Forelimb muscle (tissue), 1 donor: ENCODE measurements at places on chromosomes 6 and 20. TPM values are rescaled to one million over a fixed set of nuclear protein-coding genes. Genes with fewer than 3 reads are reported as not detected.

- no peak for DNase-seq
Observed at GRCh38 chr20:32051720-32052089, 337 bp upstream of the HCK start.

GRCh38 chr6:109496036-109496772, 13.2 kb upstream of the ZBTB24 start:
- no peak for DNase-seq

DNA sequence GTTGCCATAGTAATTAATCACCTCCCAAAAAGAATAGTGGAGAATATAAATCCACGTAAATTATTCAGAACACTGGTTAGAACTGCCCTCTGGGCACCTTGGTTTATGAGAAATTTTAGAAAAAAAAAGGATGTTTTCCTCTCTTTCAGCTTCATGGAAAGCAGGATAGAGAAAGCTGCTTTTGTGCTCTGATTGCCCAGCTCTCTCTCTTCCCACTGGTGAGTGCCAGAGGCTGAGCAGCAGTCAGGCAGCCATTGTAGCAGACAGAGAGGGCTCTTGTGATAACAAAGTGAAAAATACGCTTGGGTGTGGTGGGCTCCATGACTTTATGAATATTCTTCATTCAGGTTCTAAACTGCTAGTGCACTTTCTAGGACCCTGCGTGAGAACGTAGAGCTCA, 26.4 kb downstream of the SLC35F1 start:
- DNase-seq = no peak

DNA sequence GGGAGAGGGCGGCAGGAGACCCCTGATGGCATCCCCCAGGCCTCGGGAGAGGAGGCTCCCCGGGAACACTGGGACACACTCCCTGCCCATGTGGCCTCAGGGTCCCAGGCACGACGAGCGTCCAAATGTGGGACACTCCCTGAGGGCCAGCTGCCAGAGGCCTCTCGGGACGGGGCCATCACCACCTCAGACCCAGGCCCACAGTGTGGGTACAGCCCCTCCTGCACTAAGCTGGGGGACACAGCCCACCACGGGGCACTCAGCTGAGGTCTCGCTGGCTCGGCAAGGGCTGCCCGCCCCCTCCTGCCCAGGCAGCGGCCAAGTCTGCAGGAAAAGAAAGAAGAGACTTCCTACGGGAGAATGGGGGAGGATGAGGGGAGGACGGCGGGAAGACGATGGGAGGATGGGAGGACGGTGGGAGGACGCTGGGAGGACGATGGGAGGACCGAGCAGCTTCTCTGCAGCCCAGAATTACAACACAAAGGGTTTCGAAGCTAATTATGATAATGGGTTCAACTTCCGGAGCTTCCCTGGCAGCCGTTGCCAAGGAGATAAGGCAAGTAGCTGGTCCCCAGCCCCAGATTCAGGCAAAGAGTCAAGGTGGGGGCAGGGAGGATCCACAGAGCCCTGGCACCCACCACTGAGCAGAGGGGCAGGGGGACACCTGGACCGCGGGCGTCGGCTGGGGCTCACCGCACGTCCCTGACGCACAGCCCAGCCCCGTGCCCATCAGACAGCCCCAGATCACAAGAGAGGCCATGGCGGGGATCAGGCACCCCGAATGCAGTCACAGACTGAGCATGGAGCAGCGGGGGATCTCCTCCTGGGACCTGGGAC, 17.5 kb downstream of the KCNQ2 start:
- no peak for DNase-seq

- DNase-seq = peak; percentile 57
Observed at GRCh38 chr6:21596949-21597682, 3.6 kb downstream of the SOX4 start.

DNA sequence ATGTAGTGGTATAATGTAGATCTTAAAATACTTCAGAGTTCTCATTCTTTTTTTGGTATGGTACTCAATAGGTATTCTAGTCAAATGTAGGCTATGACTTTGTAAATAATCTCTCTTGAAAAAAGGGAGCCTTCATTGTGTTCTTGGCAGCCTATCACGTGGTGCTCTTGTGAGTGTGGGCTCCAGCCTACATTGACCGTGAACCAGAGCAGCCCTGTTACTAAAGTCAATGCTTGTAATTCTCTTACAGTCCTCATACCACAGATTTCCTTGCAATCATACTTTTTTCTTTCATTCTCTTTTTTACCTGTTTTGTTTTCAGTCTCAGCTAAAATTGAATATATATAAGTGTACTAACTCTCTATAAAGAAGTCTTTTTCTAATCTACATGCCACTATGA, 31.1 kb downstream of the ARID1B start:
- DNase-seq = no peak

ARFGEF3 gene
- 1.7 TPM for polyA plus RNA-seq

DNA sequence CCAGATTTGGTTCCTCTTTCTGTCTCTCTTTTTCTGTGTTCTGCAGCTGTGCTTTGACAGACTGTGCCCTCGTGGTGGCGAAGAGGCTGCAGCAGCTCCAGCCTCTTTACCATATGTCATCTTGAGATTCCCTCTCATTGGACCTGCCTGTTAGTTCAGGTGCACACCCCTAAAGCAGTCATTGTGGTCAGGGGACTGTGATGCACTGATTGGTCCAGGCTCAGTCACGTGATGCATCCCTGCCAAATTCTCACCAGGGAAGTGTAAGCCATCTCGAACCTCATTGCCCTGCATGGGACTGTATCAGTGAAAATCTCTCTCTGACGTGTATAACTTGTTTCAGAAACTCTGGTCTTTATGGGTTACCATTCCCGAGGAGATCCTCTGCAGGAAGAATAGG, 160.3 kb downstream of the EYA2 start:
- no peak for DNase-seq

BMP2 gene
- 1.8 TPM for polyA plus RNA-seq

ERVFRD-1 gene
- 0.15 TPM for polyA plus RNA-seq

GRCh38 chr6:53464927-53465460, 79.9 kb downstream of the GCLC start:
- no peak for DNase-seq

ATP6V1G2 gene
- polyA plus RNA-seq = 3.0 TPM

DNA sequence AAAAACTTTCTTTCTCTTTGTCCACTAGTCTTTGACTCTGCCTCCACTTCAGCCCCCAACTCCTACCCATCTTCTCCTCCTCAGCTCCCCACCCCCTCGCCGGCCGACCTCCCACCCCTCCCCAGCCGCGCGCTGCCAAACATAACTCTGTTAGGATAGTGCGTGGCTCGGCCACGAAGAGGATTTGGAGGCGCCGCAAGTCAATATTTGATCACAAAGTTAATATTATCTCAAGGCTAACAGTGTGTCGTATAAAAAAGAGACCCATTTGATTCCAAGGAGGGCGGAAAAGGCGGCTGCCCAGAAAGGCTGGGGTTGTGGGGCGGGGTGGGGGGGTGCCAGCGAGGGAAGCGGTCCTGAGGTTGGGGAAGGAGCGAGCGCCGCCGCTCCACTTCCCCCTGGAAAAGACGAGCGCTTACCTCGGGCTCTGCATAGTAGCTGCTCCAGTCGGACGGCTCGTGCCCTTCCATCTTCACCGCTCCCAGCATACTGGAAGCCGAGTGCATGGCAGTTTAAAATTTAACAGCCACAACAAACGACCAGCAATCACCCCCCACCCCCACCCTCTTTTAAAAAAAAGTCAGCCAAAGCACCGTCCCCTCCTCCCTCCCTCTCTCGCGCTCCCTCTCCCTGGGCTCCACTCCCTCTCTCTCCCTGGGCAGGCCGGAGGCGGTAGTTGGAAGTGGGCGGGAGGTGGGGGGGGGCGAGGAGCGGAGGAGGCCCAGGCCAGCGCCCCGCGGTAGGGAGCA, 425 bp downstream of the FOXA2 start:
- DNase-seq = no peak

ADTRP gene
- 0.38 TPM for polyA plus RNA-seq

UBE2C gene
- polyA plus RNA-seq = 27.1 TPM

DDO gene
- polyA plus RNA-seq = 0.95 TPM

DNA sequence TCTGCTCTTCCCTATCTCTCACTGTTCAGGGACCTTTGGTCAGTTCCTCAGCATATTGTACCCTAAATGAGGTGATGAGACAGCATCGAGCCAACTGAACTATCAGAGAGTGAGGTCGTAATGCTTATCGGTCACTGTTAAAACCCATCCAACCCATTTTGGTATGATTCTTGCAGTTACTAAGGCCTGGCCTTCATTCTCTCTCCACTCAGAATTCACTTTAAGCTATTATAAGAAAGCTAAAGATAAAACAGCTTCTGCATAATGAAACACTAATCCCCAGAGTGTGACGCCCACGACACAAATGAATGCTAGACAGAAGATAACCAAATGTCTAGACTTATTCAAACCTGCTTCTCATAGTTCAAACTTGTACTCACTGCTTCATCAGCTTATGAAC, 175.8 kb downstream of the GMPR start:
- no peak for DNase-seq

DNA sequence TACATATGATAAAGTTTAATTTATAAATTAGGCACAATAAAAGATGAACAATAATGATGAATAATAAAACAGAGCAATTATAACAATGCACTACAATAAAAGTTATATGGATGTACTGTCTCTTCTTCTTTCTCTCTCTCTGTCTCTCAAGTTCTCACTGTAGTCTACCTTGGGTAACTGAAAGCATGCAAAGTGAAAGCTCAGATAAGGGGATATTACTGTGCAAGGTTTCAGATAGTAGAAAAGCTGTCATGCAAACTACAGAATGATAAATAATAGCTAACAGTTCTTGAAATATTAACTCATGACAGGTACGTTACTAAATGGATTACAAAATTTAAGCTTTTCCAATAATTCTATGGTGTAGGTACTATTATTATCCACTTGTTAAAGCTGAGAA, 311.9 kb upstream of the PRDM1 start:
- DNase-seq = no peak

DNA sequence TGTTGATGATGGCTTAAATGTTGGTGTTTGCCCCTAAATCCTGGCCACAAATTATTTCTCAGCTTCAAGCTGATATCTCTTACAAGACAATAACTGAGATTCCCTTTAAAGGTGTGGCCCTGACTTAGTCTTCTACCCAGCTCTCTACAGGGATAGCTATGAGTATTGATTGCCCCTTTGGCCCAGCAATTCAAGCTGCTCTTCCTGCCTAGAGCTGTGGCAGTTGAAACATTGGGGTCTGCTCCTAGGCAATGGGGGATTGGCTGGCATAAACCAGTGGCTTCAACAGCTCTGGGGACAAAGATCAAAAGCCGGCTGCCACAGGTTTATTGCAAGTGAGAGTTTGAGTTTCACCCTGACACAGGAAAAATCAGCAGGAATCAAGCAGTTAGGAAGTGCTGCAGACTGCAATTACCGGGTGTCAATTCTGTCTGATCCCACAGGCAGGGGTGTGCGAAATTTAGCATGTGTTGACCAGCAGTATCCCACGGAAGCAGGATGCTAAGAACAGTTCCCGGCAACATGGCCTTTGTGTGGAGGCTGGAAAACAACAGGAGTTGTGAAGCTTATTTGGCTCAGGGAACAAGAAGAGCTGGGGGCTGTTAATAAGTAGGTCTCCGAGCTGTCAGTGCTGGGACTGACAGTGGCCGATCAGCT, 66.2 kb upstream of the IYD start:
- DNase-seq = no peak

DNA sequence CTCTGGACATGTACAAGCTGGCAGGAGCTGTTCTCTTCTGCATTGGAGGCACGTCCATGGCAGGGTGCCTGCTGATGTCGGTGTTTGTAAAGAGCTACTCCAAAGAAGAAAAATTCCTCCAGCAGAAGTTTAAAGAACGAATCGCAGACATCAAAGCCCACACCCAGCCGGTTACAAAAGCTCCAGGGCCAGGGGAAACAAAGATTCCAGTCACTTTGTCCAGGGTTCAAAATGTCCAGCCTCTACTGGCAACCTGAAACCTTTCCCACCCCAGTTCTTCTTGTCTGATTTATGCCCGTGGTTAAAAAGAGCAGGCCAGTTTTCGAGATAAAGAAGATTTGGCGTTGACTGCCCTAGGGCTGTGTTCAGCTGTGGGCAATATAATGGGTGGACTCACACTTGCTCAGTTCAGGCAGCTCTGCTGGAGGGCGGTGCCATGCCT, 19.7 kb downstream of the NRSN1 start:
- no peak for DNase-seq

DNA sequence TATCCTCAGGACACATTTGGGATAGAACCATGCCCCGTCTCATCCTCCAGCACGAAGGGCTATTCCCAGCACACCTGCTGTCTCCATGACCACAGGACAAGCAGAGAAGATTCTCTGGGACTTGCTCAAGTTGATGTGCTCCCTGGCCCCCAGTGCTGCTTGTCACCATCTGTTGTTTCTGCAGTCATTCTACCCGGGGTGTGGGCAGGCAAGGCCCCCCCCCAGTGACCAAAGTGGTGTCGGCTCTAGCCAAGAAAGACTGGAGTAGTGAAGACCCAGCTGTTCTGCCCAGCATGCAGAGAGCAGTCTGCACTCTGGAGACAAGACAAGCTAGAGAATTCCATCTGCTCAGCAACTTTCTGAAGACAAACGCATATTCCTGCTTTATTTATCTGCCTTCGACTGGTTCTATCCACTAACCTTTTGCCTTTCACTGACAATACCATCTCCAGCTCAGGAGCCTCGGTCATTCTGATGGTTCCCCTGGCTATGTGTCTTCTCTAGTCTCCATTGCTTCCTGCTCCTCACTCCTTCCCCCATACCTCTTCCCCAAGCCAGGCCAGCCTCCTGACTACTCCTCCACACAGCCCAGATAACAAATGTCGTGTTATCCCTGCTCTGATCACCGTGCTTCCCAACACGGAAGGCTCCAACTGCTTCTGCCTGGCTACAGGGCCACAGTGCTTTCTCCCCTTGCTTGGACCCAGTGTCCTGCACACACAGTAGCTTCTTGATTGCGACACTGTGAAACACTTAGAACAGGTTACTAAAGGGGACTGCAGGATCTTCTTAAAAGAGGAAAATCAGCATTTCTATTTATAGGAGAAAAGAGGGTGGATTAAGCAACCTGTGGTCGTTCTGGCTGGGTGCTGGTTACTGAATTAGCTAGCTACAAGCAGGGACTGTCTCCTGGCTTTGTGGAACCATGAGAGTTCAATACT, 86.7 kb upstream of the EMILIN3 start:
- no peak for DNase-seq

DNA sequence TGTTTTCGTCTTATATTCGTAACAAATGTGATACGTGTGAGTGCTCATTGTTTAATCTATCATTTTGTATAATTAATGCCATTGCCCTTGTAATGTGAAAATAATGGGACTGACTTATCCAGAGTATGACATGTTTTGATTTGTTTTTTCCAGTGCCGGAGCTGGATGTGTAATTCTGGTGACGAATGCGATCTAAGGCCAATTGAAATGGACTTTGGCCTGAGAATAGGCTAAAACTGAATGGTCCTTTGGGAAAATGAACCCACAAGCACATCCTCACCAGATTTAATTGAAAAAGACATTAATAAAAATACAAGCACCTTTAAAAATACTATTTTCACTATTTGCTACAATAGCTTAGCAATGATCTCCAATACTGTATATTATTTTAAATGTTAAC, 6.7 kb upstream of the TAAR5 start:
- DNase-seq = no peak
